ENCODE measurements at places on chromosomes 11 and 22. TPM values are rescaled to one million over a fixed set of nuclear protein-coding genes. Genes with fewer than 3 reads are reported as not detected.

CD3E gene
- total RNA-seq = not detected

DNA sequence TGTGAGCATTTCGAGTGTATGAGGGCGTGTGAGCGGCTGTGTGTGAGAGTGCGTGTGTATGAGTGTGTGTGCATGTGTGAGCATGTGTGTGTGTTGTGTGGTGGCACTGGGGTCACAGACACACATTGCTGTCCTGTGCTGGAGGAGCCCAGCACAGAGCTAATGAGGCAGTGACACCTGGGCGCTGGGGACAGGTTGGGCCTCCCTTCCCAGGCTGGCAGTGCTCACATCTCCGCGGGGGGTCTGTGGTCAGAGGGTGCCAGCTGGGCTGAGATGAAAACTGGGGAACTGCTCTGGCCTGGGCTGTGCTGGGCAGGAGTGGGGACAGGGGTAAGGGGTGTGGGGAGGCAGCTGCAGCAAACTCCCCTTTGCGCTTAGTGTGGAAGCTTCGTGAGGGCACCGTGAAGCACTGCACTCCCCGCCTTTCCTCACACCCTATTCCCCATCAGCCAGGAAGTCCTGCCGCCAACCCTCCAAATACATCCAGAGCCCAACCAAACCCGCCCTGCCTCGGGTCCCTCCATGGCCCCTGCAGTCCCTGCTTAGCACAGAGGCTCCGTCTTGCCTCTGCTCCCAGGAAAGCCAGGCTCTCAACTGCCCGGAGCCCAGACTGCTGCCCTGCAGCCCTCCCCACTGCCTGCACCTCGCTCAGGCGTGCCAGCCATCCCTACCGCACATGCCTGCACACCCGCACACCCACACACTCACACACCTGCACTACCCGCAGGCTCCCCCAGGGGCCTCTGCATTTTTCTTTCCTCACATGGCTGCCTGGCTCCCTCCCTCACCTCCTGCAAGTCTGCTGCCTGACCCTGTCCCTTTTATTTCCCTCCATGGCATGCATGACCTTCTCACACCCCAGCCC lies 62.0 kb upstream of the THY1 start:
- H3K36me3 ChIP-seq = no peaks in the 10 kb centered on the region
- no peak overlapping the region for H3K4me3 ChIP-seq
- no peak for DNase-seq
- H3K4me1 ChIP-seq = peaks cover 8% of the 10 kb centered on the region
- peaks cover 48% of the 10 kb centered on the region for H3K27me3 ChIP-seq

DNA sequence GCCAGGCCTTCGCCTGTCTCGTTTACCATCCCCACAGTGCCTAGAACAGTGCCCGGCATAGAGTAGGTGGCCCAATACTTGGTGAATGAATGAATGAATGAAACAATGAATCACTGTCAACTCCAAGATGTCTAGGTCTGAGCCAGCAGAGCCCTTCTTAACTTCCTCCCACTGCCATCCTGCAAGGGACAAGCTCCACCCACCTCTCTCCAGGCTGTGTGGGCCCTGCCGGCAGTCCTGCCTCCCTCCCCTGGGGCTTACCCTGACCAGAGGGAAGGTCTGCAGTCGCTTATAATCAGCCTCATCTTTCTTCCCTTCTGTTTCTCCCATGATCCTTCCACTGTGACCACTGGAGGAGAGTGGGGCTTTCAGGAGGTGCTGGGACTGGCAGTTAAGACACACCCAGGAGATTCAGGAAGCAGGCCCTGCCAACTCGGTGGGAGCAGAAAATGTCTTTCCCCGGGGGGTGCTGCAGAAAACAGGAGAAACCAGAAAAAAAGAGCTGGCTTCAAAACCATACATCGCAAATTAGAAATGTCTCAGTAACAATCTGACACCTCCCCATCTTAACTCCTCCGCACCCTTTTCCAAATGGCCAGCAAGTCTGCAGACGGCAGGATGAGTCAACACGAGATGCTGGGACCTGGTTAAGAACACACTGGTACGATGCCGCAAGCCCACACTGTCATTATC lies 11.4 kb downstream of the DNAL4 start:
- H3K27me3 ChIP-seq = no peaks in the 10 kb centered on the region
- no peak for DNase-seq
- no peak overlapping the region for H3K4me3 ChIP-seq
- peaks cover 9% of the 10 kb centered on the region for H3K36me3 ChIP-seq
- no peak overlapping the region for H3K27ac ChIP-seq

H19 gene
- not detected for total RNA-seq

DNA sequence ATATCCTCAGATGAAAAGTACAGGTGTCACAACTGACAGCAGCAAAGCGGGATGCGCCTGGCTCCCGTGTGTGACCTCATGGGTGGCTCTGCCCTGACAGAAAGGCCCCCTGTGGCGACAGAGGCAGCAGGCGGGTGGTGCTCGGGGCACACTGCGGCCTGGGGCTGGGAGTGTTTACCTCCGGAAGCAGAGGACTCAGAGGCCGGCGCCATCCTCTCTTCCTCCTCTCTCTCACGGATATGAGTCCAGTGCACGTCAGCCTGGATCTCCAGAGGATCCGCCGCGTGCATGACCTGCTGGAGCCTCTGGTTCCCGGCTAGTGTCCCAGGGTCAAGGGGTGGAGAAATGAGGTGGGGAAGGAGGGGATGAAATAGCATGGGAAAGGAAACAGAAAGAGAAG lies 53.2 kb upstream of the BID start:
- H3K4me3 ChIP-seq = no peak overlapping the region
- no peak for DNase-seq
- H3K4me1 ChIP-seq = peaks cover 8% of the 10 kb centered on the region
- no peak overlapping the region for H3K27ac ChIP-seq
- no peaks in the 10 kb centered on the region for H3K36me3 ChIP-seq

Measured in HFFc6 (cell line).